ENCODE measurements at places on chromosomes 1 and 21. TPM values are rescaled to one million over a fixed set of nuclear protein-coding genes. Genes with fewer than 3 reads are reported as not detected.

RAB7B gene
- 0.33 TPM for total RNA-seq

LCE3E gene
- total RNA-seq, result not detected

OR2T4 gene
- not detected for total RNA-seq

CLCNKA gene
- under 0.01 TPM for total RNA-seq

RGSL1 gene
- total RNA-seq, result not detected

COL11A1 gene
- 1.8 TPM for total RNA-seq

TEX38 gene
- not detected for total RNA-seq

LIN28A gene
- total RNA-seq, result 0.38 TPM

KRTAP21-2 gene
- not detected for total RNA-seq

RAB25 gene
- total RNA-seq, result 0.89 TPM

PLA2G2F gene
- total RNA-seq, result not detected

PALMD gene
- total RNA-seq, result 0.13 TPM

MATN1 gene
- total RNA-seq, result not detected

CELF3 gene
- total RNA-seq, result not detected

EPHX1 gene
- 16.0 TPM for total RNA-seq

PRAMEF17 gene
- not detected for total RNA-seq

PTAFR gene
- 0.25 TPM for total RNA-seq

BCAN gene
- not detected for total RNA-seq

AP4B1 gene
- 14.3 TPM for total RNA-seq

SYTL1 gene
- 20.2 TPM for total RNA-seq

CFHR2 gene
- not detected for total RNA-seq

PER3 gene
- total RNA-seq, result 1.3 TPM

CD55 gene
- 28.3 TPM for total RNA-seq

ANGPTL1 gene
- not detected for total RNA-seq

CFAP141 gene
- not detected for total RNA-seq

HOOK1 gene
- 2.0 TPM for total RNA-seq

DNASE2B gene
- not detected for total RNA-seq

FCGR2B gene
- not detected for total RNA-seq

RAB42 gene
- 4.6 TPM for total RNA-seq
